IMR-90 (cell line): ENCODE measurements at places on chromosomes 16 and 17. TPM values are rescaled to one million over a fixed set of nuclear protein-coding genes. Genes with fewer than 3 reads are reported as not detected.

Gene HLF
- total RNA-seq, result 0.18 TPM in 1 of 2 replicates, not detected in the other

Gene ICAM2
- 0.28 TPM in 1 of 2 replicates, not detected in the other for total RNA-seq

Gene TAOK2
- total RNA-seq, result 31.7 and 32.8 TPM in 2 replicates

Gene ODAD4
- total RNA-seq, result 0.54 and 0.56 TPM in 2 replicates

Gene TBC1D3D
- total RNA-seq, result not detected in 2 replicates

Gene PAQR4
- total RNA-seq, result 2.2 TPM in 2 replicates

DNA sequence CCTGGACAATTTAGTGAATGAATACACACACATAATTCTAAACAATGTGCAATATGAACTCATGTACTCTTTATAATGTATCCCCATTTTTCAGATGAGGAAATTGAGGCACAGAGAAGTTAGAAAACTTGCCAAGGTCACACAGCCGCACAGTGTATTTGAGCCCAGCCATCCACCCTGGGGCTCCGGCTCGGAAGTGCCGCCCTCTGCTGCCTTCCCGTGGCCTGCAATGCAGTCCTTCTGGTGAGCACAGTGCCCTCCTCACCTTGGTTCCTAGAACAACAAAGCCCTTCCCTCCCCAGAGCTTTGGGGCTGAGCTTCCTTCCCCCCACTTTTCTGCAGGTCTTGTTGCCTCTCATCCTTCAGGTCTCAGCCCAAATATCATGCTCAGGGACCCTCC lies 63.7 kb downstream of the C16orf78 start:
- no peak for DNase-seq

DNA sequence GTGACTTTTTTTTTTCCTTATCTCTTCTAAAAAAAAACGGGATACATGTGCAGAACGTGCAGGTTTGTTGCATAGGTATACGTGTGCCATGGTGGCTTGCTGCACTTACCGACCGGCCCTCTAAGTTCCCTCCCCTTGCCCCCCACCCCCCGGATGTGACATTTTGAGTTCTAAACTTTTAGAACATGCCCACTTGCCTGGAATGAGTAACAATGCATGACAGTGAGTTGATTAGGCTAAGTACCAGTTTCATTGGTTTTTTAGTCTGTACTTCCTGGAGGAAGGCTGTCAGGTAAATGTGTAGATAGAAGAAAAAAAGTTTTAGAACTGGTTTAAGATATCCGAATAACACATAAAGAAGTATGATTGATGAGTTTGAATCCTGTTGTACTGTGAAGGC lies 4.0 kb downstream of the BPTF start:
- DNase-seq, result no peak

- DNase-seq, result peak; percentile 94
Observed at GRCh38 chr17:8697323-8697741, 47.3 kb downstream of the CCDC42 start.

GRCh38 chr16:75584108-75584507 lies 17.9 kb downstream of the GABARAPL2 start:
- DNase-seq, result no peak

GRCh38 chr17:76383546-76384221 lies 725 bp upstream of the SPHK1 start:
- peak; percentile 53 for DNase-seq

GRCh38 chr17:33152783-33153182 lies 140.3 kb downstream of the ASIC2 start:
- no peak for DNase-seq

GRCh38 chr16:73037845-73038570 lies 9.9 kb downstream of the ZFHX3 start:
- DNase-seq, result no peak

GRCh38 chr17:6241996-6242395 lies 171.8 kb downstream of the WSCD1 start:
- no peak for DNase-seq

GRCh38 chr16:68324780-68325357 lies 14.1 kb downstream of the PRMT7 start:
- no peak for DNase-seq

DNA sequence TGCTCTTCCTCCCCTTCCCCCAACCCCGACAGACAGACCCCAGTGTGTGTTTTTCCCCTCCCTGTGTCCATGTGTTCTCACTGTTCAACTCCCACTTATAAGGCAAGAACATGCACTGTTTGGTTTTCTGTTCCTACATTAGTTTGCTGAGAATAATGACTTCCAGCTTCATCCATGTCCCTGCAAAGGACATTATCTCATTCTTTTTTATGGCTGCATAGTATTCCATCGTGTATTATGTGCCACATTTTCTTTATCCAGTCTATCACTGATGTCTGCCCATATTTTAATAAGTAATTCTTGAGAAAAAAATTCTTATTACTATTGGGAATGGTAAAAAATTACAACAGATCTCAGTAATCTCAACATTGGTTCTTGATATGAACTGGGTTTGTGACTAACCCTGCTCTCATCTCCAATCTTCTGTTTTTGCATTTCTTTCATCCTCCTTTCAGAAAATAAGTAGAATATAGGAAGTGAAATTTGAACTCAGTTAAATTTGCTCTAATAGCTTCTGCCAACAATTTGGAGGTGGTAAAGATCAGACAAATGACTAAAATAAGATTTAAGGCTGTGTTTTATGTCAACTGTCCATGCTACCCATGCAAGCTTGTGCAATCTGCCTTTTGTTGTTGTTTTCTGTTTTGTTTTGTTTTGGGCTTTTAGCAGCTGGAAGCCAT lies 11.1 kb downstream of the MARF1 start:
- no peak for DNase-seq

- DNase-seq, result no peak
Observed at GRCh38 chr17:46818929-46819859, 702 bp upstream of the WNT3 start.

DNA sequence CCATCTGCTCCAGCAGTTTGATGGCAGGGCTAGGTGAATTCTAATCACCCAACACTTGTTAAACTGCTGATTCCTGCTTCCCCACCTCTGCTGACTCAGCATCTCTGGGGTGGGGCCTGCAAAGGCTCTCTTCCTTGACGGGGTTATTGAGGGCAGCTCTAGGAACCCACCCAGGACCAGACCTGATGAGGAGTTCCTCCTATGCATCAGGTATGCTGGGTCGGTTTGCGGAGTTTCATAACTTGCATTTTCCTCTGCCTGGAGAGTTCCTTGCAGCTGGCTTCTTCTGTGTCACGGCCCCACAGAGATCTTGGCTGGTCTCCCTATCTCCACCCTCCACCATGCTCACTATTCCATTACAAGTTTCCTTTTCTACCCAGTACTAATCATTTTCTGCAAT lies 93.4 kb upstream of the CCL2 start:
- DNase-seq, result no peak

GRCh38 chr16:84495506-84495905 lies 9.0 kb downstream of the MEAK7 start:
- no peak for DNase-seq

DNA sequence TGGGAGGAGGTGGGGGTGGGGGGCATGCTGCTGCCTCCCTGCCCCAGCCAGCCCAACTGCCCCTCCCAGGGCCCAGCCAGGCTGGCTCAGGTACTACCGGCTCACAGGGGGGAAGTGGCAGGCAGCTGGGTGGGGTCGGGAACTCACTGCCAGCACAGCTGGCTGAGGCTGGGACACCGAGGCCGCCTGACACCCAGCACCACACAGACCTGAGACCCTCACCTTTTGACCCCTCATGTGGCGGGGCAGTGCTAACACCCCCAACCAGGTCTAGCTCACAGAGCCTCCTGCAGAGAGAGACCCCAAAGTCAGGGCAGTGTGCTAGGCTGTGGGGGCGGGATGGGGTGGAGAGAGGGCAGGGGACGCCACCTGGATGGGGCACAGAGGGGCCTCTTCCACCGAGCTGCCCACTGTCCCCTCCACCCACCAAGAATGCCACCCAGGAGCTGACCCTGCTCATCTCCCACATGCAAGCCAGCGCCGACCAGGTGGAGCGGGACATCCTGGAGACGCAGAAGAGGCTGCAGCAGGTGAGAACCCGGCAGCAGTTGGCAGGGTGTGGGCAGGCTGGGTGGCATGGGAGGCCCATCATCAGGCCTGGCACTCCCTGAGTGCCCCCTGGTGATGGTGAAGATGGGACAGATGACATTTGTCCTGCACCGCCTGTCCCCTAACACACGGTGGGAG lies 3.0 kb downstream of the EVPLL start:
- DNase-seq, result no peak

- no peak for DNase-seq
Observed at GRCh38 chr17:27568811-27569210, 62.2 kb upstream of the LGALS9 start.

DNA sequence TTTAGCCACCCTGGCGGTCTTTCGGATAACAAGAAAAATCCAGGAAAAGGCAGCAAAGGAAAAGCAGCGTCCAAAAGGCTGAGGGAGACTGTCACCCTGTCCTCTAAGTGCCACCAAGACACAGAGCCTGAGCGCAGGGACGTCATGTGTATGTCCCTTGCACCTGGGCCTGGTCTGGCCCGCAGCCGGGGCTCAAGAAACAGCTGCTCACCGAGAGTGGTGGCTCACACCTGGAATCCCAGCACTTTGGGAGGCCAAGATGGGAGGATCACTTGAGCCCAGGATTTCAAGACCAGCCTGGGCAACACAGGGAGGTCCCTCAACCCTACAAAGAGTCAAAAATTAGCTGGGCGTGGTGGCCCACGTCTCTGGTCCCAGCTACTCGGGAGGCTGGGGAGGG lies 9.2 kb upstream of the MEAK7 start:
- no peak for DNase-seq
